ENCODE measurements at places on chromosomes 3 and 15.

- no peak for DNase-seq
These were observed 773 bp downstream of the ANKRD28 start for GRCh38 chr3:15796771-15797641.

GRCh38 chr3:193972832-193973231, 163.1 kb upstream of the HES1 start:
- DNase-seq = no peak

- DNase-seq = no peak
These were observed 46.8 kb downstream of the ITGA11 start for GRCh38 chr15:68385240-68385561.

- no peak for DNase-seq
These were observed 20.0 kb upstream of the TRANK1 start for GRCh38 chr3:36964817-36965216.

DNA sequence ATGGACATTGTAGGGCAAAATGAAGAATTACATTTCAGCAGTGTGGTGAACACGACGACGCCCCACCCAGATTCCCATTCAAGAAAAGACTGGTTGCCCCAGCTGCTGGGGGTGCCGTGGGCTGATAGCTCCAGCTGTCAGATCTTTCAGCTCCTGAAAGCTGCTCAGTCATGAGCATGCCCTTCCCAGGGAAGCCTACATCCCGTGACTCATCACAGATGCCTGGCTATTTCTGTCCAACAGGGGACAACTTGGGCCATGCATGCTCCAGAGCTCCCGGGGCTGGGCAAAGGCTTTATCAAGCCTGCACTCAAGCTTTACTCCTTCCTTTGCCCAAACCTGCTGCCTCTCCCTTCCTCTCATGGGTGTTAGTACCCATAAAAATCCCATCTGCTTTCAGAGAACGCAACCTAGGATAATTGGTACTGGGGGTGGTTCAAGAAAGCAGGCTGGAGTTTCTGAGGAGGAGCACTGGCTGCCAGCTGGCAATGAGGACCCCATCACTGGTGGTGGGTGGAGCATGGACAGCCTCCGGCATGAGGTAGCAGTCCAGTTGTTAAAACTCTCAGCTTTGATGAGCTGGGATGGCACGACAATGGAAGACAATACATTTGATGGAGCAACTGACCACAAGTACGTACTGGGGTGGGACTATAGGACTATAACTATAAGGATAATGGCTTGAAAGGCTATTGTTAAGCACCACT, 16.4 kb upstream of the ST8SIA2 start:
- DNase-seq = no peak

DNA sequence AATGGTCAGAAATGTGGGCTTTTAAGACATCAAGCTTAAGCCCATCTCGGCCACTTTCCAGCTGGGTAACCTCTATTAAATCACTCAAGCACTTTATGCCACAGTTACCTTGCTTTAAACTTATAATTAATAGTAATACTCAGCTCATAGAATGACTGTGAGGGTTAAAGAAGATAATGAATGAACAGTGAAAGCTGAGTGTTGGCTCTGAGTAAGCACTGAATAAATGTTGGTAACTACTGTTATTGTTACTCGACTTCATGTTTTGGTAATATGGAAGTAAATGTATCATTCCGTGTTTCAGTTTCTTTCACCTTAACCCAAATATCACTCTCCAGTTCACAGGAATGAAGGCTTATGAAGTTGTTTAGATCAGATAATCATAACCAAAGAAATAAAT, 23.9 kb upstream of the OSTN start:
- no peak for DNase-seq

DNA sequence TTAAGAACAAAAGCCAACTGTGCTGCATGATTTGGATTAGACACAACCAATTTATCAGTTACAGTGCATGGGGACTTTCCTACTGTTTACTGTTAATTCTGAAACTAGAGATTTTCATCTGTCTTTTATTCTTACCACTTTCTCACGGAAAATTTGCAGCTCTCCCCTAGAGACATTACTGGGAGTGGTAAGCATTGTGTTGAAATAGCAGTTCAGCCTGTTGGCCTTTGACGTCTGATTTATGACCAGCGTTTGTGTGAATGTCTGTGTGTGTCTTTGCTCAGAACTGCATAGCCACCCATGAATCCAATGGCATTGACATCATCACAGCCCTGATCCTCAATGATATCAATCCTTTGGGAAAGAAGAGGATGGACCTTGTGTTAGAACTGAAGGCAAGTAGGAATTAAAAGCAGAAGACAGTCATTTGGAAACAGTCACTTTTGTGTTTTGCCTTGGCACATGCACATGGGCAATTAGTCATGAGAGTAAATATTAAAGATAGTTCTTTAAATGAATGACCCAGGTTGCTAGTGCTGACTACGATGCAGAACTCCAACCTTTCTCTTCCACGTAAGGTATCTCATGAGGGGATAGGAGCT, 202.2 kb upstream of the BHLHE40 start:
- DNase-seq = no peak

DNA sequence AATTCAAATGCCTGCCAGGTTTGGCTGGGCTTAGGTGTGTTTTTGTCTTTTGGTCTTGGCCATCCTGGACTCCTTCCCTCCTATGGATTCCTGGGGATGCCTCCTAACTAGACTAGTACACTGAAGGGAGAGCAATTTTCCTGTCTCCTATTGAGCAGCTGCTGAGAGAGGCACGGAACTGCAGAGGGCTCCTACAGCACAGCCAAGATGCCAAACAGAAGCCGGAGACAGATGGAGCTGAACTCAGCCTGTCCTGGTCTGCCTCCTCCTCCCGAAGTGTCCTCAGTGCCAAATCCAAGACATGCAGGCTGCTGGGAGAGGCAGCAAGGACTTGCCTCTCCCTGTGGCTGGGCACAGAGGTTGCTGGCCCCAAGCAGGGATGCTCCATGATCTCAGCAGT, 256.6 kb upstream of the PROK2 start:
- DNase-seq = no peak

- DNase-seq = no peak
These were observed 164.9 kb downstream of the ROBO2 start for GRCh38 chr3:77204788-77205187.

DNA sequence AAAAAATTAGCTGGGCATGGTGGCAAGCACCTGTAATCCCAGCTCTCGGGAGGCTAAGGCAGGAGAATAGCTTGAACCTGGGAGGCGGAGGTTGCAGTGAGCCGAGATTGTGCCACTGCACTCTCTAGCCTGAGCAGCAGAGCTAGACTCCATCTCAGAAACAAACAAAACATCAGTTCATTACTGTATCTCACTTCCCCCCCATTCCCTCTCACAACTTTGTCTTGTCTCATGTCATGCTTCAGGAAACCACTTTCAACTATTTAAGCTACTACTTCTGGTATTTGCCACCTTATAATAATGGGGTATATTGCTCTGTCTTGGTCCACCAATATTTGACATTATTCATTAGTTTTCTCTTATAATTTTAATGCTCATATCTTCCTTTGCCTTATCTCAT, 26.2 kb downstream of the PIK3CA start:
- DNase-seq = no peak

GRCh38 chr3:78721771-78722543, 1045.8 kb downstream of the ROBO1 start:
- DNase-seq = no peak

GRCh38 chr15:51493892-51494291, 128.7 kb downstream of the DMXL2 start:
- DNase-seq = no peak

All from stimulated activated CD8-positive, alpha-beta memory T cell treated with anti-CD3 and anti-CD28 coated beads, Interleukin-4, amount 100 ng/mL, for 48 hours (primary cell).